Osteoblast (primary cell): ENCODE measurements at places on chromosomes 3 and 15. TPM values are rescaled to one million over a fixed set of nuclear protein-coding genes. Genes with fewer than 3 reads are reported as not detected.

Gene SLC28A1
- total RNA-seq, result not detected in 2 replicates

Gene WDR73
- 34.5 and 35.1 TPM in 2 replicates for total RNA-seq

Gene CTDSPL
- 34.7 and 44.5 TPM in 2 replicates for total RNA-seq

Gene CD276
- 145 and 154 TPM in 2 replicates for total RNA-seq

Gene FLNB
- total RNA-seq, result 259 and 274 TPM in 2 replicates

Gene GPR160
- total RNA-seq, result 0.29 TPM in 1 of 2 replicates, not detected in the other

Gene ROPN1
- total RNA-seq, result not detected in 2 replicates

Gene DUOX2
- under 0.01 TPM in 1 of 2 replicates, not detected in the other for total RNA-seq

Gene ABTB1
- total RNA-seq, result 14.7 and 17.7 TPM in 2 replicates

Gene KLHL40
- total RNA-seq, result not detected in 2 replicates
